ENCODE measurements at places on chromosomes 5 and 9.
A peak's percentile ranks its signal among the peaks of the same experiment; 100 is the strongest.

GRCh38 chr5:174828804-174829510 lies 104.6 kb downstream of the MSX2 start:
- no peak for DNase-seq

- DNase-seq = no peak
These were observed 4.7 kb downstream of the SEMA4D start for GRCh38 chr9:89493181-89493580.

DNA sequence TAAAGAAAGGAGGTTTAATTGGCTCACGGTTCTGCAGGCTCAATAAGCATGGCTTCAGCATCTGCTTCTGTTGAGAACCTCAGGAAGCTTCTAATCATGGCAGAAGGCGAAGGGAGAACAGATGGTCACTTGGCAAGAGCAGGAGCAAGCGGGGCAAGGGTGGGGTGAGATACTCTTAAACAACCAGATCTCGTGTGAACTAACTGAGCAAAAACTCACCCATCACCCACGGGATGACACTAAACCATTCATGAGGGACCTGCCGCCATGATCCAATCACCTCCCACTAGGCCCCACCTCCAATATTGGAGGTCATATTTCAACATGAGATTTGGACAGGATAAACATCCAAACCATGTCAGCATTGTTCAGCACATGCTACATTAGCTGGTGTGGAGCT lies 89.1 kb upstream of the HAND1 start:
- no peak for DNase-seq

DNA sequence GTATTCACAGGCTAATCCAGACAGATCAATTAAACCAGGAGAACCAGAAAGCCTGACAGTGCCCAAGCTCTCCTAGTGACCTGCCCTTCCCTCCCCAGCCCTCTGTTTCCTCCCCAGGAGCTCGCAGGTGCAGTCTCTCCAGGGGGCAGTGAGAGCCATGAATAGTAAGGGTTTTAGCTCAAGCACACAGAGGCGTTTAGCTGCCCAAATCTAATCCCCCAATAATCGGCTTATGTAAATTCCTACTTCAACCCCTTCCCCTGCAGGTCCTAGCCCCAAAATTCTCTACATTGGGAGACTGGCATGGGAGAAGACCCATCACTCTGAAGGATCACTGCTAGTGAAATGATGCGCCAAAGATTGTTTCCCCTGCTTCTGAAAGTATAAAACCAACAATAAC lies 10.5 kb upstream of the TAL2 start:
- DNase-seq = peak; percentile 82

DNA sequence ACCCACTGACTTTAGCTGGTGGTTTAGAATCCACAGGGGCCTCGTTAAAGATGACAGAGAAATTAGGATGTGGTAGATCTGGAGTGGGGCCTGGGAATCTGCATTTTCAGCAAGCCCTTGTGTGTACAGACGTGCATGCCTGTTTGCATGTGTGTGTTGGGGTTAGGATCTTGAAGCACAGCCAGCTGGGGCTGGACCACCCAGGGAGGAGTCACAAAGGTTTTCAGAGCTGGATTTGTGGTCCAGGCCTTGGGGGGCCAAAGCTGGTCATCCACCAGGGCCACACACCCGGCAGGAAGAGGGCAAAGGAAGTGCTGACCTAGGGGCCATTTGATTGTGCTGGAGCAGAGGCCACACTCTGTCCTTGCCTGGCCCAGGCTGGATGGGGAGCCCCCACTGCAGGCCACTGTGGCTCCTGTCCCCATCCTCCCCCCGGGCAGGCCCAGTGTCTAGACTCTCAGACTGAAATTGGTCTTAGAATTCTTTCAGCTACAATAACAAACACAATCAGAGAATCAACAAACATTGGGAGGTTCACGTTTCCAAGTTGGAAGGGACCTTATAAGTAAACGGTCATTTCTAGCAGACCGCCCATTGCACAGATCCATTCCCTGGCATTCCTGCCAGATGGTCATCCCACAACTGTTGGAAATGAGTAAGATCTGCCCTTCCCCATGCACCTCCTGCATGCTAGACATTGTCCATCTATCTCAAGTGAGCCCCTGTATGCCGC lies 10.3 kb downstream of the CDX1 start:
- DNase-seq = no peak

DNA sequence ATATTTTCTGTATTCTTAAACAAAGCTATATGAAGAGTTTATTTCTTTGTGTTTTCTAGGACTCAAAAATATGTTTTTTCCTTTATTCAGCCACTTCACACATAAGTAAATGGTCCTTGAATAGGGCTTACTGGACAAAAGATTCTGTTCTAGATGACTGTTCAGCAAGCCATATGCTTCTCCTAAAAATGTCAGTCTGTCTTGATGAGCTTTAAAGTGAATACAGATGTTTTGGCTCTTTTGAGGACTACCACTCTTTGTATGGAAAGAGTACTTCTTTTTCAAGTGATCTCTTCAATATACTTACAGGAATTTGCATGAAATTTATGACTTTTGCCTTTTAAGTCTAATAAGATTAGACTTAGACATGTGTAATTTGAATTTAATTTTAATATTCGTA lies 8.4 kb downstream of the NDUFS4 start:
- DNase-seq = no peak

DNA sequence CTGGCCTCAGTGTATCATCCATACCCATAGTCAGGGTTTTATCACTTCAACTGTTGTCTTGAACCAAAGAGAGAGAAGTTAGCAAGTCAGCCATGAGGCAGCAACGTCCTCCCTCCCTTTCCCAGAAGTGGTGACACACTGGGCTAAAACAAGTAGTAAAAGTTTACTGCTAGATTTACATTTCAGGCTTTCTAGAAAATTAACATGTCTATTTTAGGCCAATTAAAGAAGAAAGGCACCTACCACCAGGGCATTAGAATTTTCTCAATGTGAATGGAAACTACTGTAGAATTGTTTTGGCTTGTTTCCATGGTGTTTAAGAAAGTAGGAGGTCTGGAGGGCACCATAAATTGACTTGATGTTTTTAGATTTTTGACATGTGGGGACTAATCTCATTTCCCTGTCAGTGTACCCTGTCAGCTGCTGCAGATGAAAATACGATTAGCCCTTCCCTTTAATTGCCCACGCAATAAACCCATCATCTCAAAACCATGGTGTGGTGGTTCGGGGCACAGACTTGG lies 121.8 kb upstream of the ELL2 start:
- DNase-seq = no peak

- DNase-seq = no peak
These were observed 20.2 kb upstream of the CCDC192 start for GRCh38 chr5:127683008-127683407.

GRCh38 chr9:37994639-37995347 lies 74.2 kb downstream of the SHB start:
- DNase-seq = no peak

DNA sequence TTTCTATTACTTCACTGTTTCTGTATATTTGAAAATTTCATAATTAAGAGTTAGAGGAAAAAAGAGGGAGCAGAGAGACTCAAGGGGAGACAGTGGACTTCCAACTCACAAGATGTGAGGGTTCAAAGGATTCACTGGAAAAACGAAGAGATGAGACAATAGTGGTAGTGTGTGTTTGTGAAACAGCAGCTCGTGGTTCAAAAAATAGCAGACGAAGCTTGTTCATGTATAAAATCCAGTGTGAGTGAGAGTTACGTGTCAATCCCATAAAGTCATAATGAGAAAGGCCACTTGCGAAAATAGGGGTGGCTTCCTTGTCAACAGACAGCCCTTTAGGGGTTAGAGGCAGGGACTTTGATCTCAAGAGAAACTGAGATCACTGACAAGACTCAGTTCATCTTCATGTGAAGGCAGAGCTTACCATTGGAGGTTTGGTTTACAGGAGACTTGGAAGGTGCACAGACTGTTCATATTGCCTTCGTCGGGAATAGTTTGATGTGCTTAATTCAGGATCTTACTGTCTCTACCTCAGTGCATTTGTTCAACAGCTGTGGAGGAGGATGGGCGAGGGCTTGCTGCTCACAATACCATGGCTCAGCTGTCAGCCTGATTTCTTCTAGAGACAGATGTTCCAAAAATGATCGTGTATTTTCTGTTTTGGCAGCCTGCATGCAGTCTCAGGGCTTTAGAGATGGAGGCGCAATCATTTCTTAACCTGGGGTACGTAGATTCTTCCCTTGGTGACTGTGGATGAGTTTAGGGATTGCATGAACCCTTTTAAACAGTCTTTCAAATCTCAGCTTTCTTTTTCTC lies 105.7 kb upstream of the KLF9 start:
- no peak for DNase-seq

- DNase-seq = peak; percentile 44
These were observed 8.8 kb upstream of the NEK6 start for GRCh38 chr9:124248960-124249359.

- no peak for DNase-seq
These were observed 2.4 kb downstream of the CD180 start for GRCh38 chr5:67194166-67194565.

GRCh38 chr9:112489039-112489546 lies 2.5 kb downstream of the KIAA1958 start:
- DNase-seq = no peak

DNA sequence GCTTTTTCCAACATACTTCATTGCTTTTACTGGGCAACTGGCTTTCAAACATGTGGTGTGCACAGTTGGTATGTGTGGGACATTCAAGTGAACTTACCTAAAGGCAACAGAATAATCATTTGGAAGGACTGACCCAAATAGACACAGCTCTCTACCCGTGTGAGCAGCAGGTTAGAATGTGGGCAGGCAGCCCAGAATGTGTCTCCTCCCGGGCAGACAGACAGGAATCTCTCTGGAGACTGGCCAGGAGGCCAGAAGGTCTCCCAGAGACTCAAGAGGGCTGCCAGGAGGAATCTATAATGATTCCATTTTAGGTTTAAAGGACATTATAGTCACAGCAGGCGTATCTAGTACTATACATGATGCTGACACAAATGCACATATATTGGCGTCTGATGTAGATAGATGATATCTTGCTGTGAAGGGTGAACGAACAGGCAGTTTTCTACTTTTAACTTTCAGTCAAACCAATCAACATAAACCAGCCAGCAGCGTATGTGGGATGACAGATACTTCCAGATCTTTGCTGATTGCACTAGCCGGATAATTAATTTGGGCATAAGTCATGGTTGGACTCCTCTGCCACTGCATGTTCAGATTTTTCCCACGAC lies 297.4 kb upstream of the ZNF608 start:
- no peak for DNase-seq

DNA sequence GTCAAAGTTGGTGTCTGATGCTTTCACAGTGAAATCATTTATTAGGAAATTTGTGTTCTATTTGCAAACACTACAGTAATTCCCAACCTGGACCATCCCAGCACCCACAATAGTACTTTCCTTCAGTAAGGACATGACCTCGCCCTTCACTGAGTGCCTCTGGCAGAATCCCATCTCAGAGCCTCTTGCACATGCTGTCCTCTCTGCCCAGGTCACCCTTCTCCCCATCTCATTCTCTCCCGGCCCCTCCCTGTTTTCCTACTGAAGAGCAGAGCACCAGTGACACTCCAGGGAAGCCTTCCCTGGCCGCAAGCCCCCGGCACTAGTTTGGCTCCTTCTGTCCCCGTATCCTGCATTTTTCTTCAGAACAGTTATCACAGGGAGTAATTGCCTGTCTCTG lies 220.4 kb downstream of the MAPKAP1 start:
- DNase-seq = no peak

DNA sequence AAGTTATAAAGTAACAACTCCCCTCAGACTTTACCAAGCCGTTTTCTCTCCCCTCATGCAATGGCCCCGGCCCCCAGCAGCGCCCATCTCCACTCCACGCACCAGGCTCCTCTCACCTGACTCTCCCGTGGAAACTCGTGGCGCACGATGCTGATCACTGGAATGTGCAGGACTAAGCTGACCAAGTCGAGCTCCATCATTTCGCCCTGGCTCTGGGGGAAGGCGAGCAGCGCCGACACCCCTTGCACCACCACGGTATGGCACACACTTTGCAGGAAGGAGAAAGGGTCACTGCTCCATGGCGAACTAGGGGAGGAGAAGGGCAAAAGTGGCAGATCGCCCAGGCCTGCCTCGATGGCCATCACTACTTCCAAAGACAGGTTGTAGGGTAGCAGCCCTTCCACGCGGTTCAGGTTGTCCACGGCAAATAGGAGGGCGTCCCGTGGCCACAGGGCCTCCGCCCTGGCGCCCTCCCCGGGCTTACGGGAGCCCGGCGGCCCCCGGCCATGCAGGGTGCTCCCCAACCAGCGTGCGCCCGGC lies 1.2 kb downstream of the GRIN3A start:
- peak; percentile 43 for DNase-seq

- no peak for DNase-seq
These were observed 500.7 kb downstream of the SPATA31D1 start for GRCh38 chr9:82489201-82489821.

DNA sequence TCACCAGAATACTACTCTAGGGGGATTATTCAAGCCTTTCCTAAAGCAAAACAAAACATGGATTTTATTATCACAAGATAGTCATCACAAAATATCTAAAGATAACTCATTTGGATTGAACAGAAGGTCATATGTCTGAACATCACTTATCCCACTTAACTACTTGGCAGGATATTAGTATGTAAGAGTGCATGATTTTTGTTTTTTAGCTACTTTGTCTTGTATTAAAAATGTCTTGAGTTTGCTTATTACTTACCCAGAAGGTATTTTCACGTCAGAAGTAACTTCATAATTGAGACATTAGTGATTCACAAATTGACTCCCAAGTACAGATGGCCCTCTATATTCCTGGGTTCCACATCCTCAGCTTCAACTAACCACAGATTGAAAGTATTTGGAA lies 113.8 kb downstream of the TLE4 start:
- no peak for DNase-seq

GRCh38 chr9:135341612-135342169 lies 137.9 kb upstream of the PPP1R26 start:
- DNase-seq = no peak

DNA sequence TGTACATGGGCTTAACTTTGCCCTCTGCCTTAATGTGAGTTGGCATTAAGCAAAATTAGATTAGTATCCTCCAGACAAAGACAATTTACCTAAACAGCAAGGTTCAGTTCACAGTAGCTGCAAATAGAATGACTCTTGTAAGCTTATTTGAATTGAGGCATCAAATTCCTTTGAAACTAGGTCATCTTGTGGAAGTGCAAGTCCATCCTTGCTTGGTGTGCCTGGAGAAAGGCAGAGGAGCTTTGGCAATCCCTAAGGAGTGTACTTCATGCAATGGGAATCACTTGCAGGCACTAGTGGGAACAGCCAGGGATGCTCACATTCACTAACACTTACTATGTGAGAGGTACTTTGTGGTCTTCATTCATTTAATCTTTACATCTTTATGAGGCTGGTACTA lies 118.3 kb downstream of the DRD1 start:
- no peak for DNase-seq

- DNase-seq = no peak
These were observed 731.8 kb downstream of the SEMA5A start for GRCh38 chr5:8814105-8814504.

- no peak for DNase-seq
These were observed 55.6 kb downstream of the CCDC192 start for GRCh38 chr5:127758766-127759283.

DNA sequence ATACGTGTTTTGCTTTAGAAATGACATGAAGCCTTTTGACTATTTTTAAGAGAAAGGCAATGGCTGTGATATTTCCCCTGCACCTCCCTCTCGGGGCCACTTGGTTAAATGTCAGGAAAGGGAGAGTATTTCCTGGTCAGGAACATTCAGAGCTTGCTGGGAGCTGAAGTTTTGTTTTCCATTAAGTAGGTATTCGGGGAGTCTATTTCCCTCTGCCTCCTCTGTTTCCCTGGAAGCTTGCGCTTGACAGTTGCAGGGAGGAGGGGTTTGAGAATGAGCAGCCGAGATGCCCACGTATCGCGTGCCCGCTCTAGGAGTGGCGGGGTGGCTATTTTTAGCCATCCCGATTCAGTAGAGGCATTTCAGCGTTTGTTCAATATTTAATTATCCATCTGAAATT lies 6.7 kb downstream of the DAB2IP start:
- no peak for DNase-seq

- DNase-seq = no peak
These were observed 412.2 kb upstream of the SLC24A2 start for GRCh38 chr9:20200991-20201431.
